Activated CD4-positive, alpha-beta T cell treated with anti-CD3 and anti-CD28 coated beads, Interleukin-2, amount 10 ng/mL, durations not matched to agents 24 days and 14 days (primary cell): ENCODE measurements at places on chromosomes 1 and 21.

GRCh38 chr1:76503736-76504135 lies 363.5 kb upstream of the ST6GALNAC5 start:
- H3K27ac ChIP-seq: no peak overlapping the region
- no peaks in the 10 kb centered on the region for H3K27me3 ChIP-seq
- DNase-seq: no peak
- no peak overlapping the region for H3K4me3 ChIP-seq
- no peaks in the 10 kb centered on the region for H3K36me3 ChIP-seq

GRCh38 chr1:154347961-154348360 lies 22.6 kb downstream of the ATP8B2 start:
- H3K4me3 ChIP-seq: no peak overlapping the region
- no peak for DNase-seq
- peaks cover 55% of the 10 kb centered on the region for H3K36me3 ChIP-seq
- peaks cover 39% of the 10 kb centered on the region for H3K4me1 ChIP-seq

DNA sequence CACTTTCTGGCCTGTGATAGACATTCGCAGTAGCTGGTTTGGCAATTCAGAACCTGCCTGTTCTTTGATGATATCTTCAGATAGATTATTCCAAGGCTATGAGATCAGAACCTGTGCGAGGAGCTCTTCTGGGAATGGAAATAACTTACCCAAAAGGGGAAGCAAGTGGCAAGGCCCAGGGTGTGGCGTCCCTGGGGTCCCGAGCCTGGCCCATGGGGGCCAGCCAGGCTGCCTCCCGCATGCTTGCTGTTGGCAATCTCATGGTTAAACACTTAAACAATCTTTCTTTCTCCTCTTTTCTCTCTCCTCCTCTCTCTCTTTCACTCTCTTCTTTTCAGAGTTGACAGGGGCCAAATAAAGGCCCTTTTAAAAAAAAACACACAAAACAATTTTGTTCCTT lies 108.1 kb downstream of the RNF220 start:
- no peak overlapping the region for H3K4me3 ChIP-seq
- DNase-seq: no peak

DNA sequence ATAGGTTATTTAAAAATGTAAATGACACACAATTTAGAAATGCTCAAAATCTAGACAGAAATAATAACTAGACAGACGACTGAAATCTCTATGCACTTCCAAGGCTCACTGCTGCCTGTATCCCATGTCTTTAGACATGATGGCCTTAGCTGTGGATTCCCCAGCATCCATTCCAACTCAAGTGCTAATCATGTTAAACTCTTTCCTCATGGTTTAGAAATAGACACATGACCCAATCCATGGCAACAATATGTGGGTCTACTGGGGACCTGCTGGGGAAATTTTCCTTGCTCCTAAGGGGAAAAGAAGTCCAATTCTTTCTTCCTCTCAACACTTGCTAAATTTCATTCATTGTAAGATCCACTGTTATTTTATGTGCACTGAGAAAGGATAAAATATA lies 188.5 kb downstream of the SLC45A1 start:
- DNase-seq: no peak
- no peaks in the 10 kb centered on the region for H3K27me3 ChIP-seq

DNA sequence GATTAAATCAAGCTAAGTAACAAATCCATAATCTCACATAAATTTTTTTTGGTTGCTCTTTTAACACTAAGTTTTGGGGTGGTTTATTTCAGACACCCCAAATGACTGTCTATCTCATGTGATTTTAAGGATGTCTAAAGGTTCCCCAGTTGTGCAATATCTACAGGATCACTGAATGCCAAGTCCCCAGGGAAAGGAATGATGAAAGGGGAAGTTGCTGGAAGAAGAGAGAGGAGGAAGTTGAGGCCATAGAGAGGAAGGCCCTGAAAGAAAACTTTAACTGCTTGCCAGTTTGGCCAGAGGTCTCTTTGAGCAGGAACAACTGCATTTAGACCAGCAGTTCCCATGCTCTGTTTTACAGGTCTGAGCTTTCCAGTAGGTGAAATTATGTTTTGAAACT lies 27.5 kb upstream of the SLC19A2 start:
- H3K36me3 ChIP-seq: peaks cover 68% of the 10 kb centered on the region
- H3K27me3 ChIP-seq: no peaks in the 10 kb centered on the region
- no peak overlapping the region for H3K4me3 ChIP-seq
- peaks cover 13% of the 10 kb centered on the region for H3K4me1 ChIP-seq
- no peak for DNase-seq

- no peaks in the 10 kb centered on the region for H3K27me3 ChIP-seq
- H3K36me3 ChIP-seq: no peaks in the 10 kb centered on the region
- peak overlapping the region; percentile 15 for H3K4me3 ChIP-seq
- H3K4me1 ChIP-seq: peaks cover 51% of the 10 kb centered on the region
Measured at GRCh38 chr1:232905331-232906034, 44.9 kb upstream of the NTPCR start.

- peaks cover 2% of the 10 kb centered on the region for H3K4me1 ChIP-seq
- H3K36me3 ChIP-seq: no peaks in the 10 kb centered on the region
Measured at GRCh38 chr1:116020668-116021272, 44.5 kb downstream of the SLC22A15 start.

DNA sequence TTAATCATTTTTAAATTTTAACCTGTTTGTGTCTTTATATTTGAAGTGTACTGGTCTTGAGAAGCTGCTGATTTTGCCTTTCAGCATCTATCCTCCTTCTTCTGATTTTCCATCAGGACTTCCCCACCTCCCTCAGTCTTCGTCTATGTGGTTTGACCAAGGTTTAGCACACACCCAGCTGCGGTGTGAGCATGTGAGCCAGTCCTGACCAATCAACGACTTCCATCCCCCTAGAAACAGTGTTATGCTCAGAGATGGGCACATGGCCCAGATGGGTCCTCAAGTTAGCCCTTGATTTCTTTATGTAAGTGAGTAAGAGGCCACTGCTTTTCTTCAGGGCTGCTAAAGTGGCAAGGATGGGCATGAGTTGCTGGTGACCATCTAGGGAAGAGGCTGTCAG lies 190.8 kb downstream of the MATN1 start:
- no peak for DNase-seq
- no peaks in the 10 kb centered on the region for H3K36me3 ChIP-seq
- no peaks in the 10 kb centered on the region for H3K4me1 ChIP-seq
- no peak overlapping the region for H3K4me3 ChIP-seq
